ENCODE measurements at places on chromosomes 7 and 10.

GRCh38 chr7:43586251-43586900 lies 3.5 kb downstream of the STK17A start:
- DNase-seq: no peak

- no peak for DNase-seq
Observed at GRCh38 chr7:117771756-117772155, 101.5 kb downstream of the CTTNBP2 start.

- DNase-seq: no peak
Observed at GRCh38 chr10:99760321-99760720, 22.1 kb upstream of the ABCC2 start.

- DNase-seq: no peak
Observed at GRCh38 chr10:49138361-49138891, 4.6 kb upstream of the FAM170B start.

- DNase-seq: no peak
Observed at GRCh38 chr7:18655506-18655905, 160.0 kb downstream of the HDAC9 start.

- DNase-seq: no peak
Observed at GRCh38 chr7:135189961-135190360, 19.5 kb upstream of the CYREN start.

GRCh38 chr7:24914465-24914859 lies 65.5 kb downstream of the OSBPL3 start:
- no peak for DNase-seq

GRCh38 chr10:11116361-11116760 lies 98.7 kb downstream of the CELF2 start:
- peak; percentile 84 for DNase-seq

- no peak for DNase-seq
Observed at GRCh38 chr10:77393821-77394501, 243.6 kb downstream of the KCNMA1 start.

- no peak for DNase-seq
Observed at GRCh38 chr10:131706476-131706875, 194.3 kb upstream of the PPP2R2D start.

GRCh38 chr10:33602278-33602677 lies 267.8 kb upstream of the NRP1 start:
- no peak for DNase-seq

GRCh38 chr10:804191-804781 lies 114.8 kb upstream of the DIP2C start:
- no peak for DNase-seq

GRCh38 chr7:80324032-80324431 lies 187.8 kb downstream of the GNAT3 start:
- DNase-seq: no peak

- no peak for DNase-seq
Observed at GRCh38 chr7:157767506-157768197, 430.8 kb downstream of the DNAJB6 start.

DNA sequence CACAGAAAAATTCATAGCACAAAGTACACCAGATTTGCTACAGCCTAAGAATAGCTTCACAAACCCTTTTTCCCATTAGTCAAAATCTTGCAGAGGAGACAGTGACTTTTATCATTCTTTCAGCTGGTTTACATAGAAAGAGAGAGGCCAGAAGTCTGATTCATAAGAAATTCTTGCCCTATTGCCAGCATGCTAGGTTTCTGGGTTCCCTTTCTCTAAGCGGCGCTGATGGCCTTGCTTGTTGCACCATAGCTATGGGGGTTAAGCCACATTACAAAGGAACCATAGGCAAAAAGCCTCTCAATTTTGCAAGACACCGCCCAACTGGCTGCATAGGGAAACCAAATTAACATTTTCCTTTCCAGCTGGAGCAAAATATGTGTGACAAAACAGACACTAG lies 87.4 kb downstream of the ZNF467 start:
- DNase-seq: peak; percentile 35

GRCh38 chr7:132817949-132818348 lies 241.7 kb upstream of the PLXNA4 start:
- DNase-seq: no peak

DNA sequence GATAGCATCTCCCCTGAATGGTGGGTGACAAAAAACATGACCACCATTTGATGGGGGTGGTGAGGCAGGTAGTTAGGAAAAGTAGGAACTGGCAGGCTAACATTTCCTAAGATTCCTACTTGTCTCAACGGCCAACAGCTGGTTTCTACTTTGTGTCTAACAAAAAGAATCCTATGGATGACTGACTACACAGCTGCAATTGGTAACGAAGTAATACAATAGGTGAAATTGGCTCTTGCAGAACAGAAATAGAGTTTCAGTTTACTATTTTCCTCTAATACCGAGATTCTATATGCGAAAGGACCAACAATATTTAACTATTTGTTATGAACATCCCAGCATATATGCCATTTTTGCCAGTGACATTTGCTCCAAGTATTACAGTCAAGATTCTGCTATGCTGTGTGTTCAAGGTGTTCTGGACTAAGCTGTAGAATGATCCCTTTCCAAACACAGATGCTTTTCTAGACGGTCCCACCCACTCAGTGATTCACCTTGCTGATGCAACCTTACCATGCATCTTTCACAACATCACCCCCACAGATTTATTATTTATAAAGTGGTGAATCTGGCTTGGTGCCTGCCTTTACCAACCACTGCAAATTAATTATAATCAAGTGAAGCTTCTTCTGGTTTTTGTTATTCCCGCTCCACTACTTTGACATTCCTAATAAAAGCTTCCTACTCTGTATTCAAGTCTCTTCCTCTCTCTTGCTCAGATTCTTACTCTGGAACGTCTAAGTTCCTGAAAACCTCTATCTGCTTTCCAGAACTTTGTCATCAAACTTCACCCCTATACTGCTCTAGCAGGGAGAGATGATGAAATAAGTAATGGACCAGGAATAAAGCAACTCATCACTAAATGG lies 16.8 kb downstream of the BBIP1 start:
- DNase-seq: no peak

DNA sequence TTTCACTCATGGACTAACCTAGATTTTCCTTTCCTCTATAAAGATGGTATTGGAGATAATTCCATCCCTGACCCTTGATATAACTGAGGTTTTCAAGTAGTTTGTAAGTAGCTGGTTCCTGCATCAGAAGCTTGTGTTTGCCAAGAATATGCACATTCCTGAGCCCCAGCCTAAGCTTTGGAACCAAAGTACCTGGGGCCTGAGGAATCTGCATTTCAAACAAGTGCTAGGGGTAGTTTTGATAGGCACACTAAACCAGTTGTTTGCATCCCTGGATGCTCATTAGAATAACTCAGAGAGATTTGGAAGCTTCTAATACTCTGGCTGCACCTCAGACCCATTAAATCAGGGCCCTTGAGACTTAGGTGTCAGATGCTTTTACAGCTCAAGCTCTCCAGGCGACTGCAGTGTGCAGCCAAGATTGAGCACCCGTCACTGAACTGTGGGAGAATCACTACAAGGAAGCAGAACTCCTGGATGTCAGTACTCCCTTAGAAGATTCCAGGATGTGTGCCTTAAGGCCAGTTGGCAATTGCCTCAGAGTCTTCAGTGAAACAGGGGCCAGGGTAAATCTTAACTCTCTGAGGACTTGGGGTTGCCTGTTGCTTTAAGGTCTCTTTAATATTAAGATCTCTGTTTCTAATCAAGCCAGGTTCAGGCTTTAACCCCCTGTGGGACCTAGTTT lies 565.0 kb downstream of the REEP3 start:
- no peak for DNase-seq

Data from hematopoietic multipotent progenitor cell treated with erythropoietin and hydrocortisone succinate and interleukin-3 and kit ligand, for 6 days (in vitro differentiated cells).